ENCODE measurements at places on chromosomes 7 and 10. TPM values are rescaled to one million over a fixed set of nuclear protein-coding genes. Genes with fewer than 3 reads are reported as not detected.

The STEAP1B gene
- 5.5 TPM for total RNA-seq

The GPR146 gene
- total RNA-seq = 1.2 TPM

The CCZ1 gene
- 79.5 TPM for total RNA-seq

The TET1 gene
- 1.4 TPM for total RNA-seq

The BMPER gene
- 0.14 TPM for total RNA-seq

The CH25H gene
- 0.21 TPM for total RNA-seq

The OR2A5 gene
- not detected for total RNA-seq

The ACSM6 gene
- not detected for total RNA-seq

The NACAD gene
- 0.43 TPM for total RNA-seq

The CYP3A5 gene
- 2.9 TPM for total RNA-seq

The MALRD1 gene
- total RNA-seq = not detected

The CHN2 gene
- not detected for total RNA-seq

The MMD2 gene
- total RNA-seq = not detected

The ZNF273 gene
- 6.8 TPM for total RNA-seq

The PPP3CB gene
- total RNA-seq = 35.8 TPM

The NUTM2E gene
- total RNA-seq = 0.21 TPM

The UFSP1 gene
- total RNA-seq = 7.9 TPM

The TMEM196 gene
- not detected for total RNA-seq

The CCDC126 gene
- 19.5 TPM for total RNA-seq

The TMEM225B gene
- total RNA-seq = 1.4 TPM

The NUTM2D gene
- 2.1 TPM for total RNA-seq

The FFAR4 gene
- not detected for total RNA-seq

The SFRP4 gene
- not detected for total RNA-seq

The TFEC gene
- total RNA-seq = under 0.01 TPM
